SIG-M5 (cell line): ENCODE measurements at places on chromosomes 1 and 21.

DNA sequence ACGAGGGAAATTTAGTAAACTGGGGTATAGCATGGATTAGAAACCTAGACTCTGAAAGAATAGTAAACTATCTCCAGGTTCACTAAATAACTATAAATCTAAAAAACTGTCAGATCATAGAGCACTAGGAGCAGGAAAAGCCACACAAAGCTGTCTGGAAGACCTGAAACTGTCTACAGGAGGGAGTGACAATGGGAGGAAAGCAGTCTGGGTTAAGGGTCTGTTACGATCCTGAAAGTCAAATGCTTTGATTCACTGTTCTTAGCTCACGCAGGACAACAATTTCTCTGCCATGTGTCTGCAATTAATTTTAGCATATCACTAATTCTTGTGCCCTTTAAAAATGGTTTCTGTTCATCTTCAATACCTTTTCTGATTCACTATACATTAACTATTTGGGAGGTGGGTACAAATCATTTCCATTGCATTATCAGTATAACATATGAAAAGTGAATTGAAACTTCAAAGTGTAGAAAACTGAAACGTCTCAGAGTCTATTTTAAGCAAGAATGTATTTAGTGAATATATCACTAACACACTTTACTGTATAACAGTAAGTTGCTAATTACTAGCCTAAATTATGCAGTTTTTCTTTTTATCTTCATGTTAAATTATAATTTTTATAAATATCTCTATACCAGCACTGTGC lies 18.4 kb downstream of the CEP170 start:
- no peak for DNase-seq

- DNase-seq, result no peak
These were observed 12.2 kb upstream of the IL10 start for GRCh38 chr1:206784471-206784903.

- no peak for DNase-seq
These were observed 18.4 kb upstream of the REG4 start for GRCh38 chr1:119829625-119830024.

- no peak for DNase-seq
These were observed 173.3 kb upstream of the FOXD3 start for GRCh38 chr1:63148825-63149645.

DNA sequence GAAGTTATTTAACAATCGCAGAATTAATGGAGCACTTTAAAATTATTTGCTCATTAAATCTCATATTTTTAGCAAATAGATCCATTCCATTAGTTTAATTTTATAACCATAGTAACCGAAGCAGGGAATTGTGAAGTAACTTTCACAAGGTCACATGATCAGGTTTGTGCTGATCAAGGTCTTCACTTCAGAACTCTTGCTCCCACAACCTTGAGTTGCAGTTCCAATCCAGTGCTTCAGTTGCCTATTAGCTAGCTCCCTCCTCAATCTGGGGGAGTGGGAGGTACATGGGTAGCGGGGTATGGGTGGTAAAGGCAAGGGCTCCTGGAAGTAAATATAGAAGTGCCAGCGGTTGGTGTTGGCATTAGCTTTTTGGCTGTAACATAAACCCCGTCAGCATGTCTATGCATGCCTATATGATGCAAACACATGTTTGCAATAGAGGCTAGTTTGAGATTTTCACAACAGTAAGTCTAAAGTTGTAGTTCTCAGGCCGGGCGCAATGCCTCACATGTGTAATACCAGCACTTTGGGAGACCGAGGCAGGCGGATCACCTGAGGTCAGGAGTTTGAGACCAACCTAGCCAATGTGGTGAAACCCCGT lies 5.8 kb downstream of the ATP5IF1 start:
- DNase-seq, result no peak

GRCh38 chr1:172404121-172404520 lies 16.4 kb upstream of the C1orf105 start:
- DNase-seq, result no peak

DNA sequence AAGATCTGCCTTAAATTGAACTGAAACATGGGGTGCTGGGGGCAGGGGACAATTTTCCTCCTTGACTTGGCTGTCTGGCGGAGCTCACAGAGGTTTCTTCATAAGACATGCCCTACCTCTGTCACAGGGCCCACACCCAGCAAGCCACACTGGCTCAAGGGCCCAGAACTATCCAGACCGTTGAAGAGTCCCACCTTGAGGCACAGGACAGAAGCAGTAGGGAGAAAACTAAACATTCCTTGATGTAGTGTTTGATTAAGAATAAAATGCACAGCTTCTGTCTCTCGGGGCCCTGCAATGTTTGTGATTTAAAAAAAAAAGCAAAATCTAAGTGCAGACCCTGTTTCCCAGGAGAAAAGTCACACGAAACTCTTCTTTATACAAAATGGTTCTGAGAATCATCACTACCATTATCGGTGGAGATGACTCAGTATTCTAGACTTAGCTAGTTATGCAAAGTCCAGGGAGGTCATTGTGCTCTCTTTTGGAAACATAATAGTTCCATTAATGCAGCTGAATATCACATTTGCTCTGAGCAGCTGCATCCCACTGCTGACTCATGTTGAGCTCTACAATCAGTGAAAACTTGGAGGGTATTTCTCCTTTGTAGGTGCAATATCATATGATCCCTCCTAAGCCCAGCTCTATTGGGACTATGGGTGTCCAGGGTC lies 53.6 kb upstream of the DIRAS3 start:
- DNase-seq, result no peak

GRCh38 chr1:211625040-211625439 lies 46.1 kb upstream of the SLC30A1 start:
- no peak for DNase-seq

DNA sequence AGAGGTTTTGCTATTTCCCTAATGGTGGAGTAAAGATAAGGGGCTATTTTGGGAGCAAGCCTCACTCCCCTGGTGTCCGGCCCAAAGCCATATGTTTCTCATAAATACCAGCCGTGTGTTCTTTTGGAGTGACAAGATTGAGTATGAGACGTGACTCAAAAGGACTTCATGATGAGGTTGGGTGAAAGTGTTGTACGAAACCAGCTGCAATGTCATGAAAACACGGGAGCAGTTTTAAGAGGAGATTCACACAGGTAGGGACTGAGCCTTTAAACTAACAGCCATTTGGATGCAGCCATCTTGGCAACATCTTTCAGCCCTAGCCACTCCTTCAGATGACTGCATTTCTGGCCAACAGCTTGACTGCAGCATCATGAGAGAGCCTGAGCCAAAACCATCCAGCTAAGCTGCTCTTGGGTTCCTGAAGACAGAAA lies 532.3 kb upstream of the USP24 start:
- no peak for DNase-seq

GRCh38 chr21:43367296-43367695 lies 59.6 kb downstream of the SIK1 start:
- DNase-seq, result no peak

GRCh38 chr1:228083871-228084278 lies 1.4 kb downstream of the ARF1 start:
- no peak for DNase-seq

DNA sequence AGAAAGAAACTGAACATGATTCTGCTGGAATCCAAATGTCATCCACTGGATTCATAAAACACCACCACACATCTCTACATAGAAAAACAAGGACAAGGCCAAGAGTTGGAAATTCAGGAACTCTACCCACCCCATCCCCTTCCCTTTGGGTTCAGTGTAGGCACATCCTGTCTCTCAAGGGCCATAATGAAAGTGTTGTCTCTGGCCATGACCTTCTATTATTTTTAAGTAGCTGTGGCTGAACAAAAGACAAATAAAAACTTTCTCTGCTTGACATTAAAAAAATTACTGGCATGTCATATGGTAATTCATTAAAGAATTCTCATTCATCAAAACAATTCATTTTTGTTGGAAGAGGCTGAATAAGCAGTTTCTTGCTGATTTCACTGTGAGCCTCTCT lies 54.9 kb upstream of the ZBTB18 start:
- DNase-seq, result no peak

DNA sequence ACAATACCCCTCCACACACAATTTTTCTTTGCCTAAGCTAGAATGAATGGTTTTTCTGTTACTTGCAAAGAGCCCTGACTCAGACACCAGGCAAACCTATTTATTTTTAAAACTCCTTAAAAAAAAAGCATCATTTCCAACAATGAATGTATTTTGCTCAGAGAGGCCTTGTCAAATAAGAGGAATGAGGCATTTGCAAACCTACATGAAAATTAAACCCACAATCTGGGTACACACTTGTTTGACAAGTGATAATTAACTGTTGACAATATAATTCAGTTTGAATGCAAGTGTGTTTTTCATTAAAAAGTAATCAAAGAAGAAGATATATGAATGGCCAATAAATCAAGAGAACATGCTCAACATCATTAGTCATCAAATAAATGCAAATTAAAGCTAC lies 339.5 kb downstream of the PTPRU start:
- DNase-seq, result no peak

DNA sequence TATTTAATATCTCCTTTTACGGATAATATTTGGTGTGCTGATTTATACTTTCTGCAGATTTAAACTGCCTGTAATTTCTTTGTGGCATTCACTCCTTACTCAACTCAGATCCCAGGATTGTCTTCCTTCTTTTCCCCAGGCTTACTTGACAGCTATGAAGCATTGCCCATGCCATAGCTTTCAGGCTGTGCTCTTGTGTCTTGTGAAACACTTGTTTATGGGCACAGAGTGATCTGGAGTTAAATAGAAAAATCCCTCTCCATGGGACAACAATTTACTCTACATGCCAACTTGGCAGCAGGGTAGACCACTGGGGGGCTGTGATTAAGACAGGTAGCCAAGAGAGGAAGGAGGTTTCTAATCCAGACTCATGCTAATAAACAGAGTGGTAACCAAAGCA lies 57.4 kb downstream of the PPP1R12B start:
- no peak for DNase-seq

- DNase-seq, result no peak
These were observed 98.0 kb upstream of the NR5A2 start for GRCh38 chr1:199929556-199929955.

DNA sequence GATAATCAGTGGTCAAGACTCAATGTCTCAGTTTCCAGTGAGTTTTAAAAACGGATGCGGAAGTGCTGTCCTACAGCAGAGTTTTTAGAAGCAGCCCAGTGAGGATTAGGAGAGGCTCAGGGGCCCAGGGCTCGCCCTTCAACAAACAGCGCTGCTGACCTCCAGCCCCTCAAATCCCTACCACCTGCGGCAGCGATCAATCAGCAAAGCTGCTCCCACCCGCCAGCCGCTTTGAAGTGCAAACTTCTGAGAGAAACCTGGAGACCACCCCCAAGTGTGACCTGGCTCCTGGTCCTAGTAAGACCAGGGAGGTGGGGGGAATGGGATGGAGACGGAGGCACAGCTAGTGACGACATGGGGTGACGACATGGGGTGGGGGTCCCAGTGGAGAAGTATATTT lies 14.4 kb downstream of the ZBTB17 start:
- no peak for DNase-seq

GRCh38 chr1:246641394-246641793 lies 75.1 kb downstream of the CNST start:
- no peak for DNase-seq

GRCh38 chr1:159831412-159832141 lies 4.9 kb downstream of the SLAMF8 start:
- DNase-seq, result no peak

DNA sequence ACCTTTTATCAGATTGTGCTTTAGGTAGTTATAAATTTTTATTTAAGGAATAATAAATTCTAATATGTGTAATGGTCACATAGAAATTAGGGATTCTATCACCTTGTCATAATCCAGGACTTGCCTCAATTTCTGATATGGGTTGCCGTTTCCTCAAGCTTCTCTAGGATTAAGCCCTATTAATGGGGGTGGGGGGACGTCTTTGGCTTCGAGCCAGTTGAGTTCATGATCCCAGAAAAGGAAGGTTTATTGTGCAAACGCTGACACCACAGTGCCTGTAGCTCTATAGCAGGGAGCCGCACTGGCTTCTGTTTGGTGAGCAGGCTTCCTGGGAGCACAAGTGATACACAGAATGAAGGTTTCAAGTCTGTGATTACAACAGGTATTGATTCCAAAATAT lies 22.0 kb upstream of the VAMP3 start:
- DNase-seq, result no peak

DNA sequence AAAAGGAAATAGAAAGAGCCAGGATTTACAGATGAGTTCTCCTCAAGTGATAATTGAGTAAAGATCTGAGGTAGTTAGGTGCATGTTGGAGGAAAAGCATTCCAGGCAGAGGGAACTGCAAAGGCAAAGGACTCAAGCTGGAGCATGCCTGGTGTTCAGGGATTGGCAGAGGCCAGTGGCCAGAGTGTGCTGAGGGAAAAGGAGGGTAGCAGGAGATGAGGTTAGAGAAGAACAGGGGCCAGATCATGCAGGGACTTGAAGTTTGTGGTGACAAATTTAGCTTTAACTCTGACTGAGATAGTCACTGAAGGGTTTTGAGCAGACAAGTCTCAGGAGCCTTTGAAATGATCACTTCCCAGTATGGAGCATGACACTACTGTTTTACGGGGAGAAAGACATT lies 19.0 kb upstream of the GTF2B start:
- no peak for DNase-seq

DNA sequence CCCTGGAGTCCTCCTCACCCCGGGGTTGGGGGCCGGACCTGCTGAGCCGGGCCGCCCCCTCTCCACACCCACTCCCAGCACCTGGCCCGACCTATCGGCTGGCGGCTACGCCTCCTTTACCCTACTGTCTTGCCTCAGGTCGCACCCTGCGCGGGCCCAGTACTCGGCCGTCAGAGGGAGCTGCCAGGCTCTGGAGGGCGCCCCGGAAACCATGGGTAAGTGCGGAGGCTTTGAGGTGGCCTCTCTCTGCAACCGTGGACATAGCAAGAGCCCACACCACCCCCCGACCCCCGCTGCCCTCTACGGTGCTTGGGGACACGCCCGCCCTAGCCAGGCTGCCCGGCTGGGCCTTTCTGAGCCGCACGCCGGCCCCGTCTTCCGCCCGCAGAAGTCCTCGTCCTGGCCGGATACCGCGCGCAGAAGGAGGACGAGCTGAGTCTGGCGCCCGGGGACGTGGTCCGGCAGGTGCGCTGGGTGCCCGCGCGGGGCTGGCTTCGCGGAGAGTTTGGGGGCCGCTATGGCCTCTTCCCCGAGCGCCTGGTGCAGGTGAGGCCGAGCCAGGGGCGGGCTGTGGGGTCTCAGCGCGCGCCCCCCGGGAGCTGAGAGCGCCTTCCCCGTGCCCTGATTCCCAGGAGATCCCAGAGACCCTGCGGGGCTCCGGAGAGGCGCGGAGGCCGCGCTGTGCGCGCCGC lies at the start of gene SH3D21:
SH3D21 (plus strand) TSS at position 159 of the 692 bp plus-strand sequence; CDS start at position 212, 53 bp downstream.
- DNase-seq, result no peak

DNA sequence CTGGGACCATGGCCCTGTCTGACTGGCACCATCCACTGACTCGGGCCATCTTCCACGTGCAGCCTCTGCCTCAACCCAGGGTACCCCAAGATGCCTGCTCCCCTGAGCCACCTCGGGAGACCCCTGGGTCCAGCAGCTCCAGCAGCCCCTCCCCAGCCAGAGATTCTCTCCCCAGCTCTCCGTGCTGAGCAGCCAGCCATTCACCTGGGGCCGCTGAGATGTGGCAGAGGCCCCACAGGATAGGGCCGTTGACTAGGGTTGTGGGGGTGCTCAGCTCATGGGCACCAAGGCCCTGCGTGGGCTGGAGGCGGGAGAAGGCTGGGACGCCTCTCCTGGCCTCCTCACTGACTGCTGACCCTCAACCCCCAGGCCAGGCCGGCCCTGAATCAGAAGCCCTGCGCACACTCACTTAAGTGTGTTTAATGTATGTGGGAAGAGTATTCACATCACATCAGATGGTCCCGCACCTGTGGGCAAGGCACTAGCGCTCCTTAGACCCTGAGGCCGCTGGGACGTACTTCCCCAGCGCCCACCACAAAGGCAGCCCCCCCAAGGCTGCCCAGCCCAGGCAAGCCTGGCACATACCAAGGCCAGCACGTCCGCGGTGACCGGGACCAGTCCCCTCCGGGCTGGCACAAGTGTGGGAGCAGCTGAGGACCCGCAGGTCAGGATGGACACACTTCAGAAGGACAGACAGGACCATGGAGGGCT lies 27.8 kb downstream of the SLC19A1 start:
- DNase-seq, result no peak
